ENCODE measurements at places on chromosomes 2 and 18. TPM values are rescaled to one million over a fixed set of nuclear protein-coding genes. Genes with fewer than 3 reads are reported as not detected.

The NYAP2 gene
- 14.3 TPM for total RNA-seq

DNA sequence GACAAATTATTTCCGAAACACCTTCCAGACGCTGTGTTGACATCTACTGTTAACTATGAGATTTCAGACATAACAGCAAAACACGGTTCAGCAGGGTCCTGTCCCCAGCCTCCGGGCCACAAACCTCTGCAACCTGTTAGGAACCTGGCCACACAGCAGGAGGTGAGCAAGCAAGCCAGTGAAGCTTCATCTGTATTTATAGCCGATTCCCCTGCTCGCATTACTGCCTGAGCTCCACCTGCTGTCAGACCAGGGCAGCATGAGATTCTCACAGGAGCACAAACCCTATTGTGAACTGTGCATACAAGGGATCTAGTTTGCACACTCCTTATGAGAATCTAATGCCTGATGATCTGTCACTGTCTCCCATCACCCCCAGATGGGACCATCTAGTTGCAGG lies 31.1 kb downstream of the NDUFA10 start:
- DNase-seq = no peak

- DNase-seq = no peak
Observed at GRCh38 chr2:144078106-144078505, 441.8 kb downstream of the ZEB2 start.

- DNase-seq = peak; percentile 10
Observed at GRCh38 chr2:36889795-36890194, 76.5 kb downstream of the STRN start.

DNA sequence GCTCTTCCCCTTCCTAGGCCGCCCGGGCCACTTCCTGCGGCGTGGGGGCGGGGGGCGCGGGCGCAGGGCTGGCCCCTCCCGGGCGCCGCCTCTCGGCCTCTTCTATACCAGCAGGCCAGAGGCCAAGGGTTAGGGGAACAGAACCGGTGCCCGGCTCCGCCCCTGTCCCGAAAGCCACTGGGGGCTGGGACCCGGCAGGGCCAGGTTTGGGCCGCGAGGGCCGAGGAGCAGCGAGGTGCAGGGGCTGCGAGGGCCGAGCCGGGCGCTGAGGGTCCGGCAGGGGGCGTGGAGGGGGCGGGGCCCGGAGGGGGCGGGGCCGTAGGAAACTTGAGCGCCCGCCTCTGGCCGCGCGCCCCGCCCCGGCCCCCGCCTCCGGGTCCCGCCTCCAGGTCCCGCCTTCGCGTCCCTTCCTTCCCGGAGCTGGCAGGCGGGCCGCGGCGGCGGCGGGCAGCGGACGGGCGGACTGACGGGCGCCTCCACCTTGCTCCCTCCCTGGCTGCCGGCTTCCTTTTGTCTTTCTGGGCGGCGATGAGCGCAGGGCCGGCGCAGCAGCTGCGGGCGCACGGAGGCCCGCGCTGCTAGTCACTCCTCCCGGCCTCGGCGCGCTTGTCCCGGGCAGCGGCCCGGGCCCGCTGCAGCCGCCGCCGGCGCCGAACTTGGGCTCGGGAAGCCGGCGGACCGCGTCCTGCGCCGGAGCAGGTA lies at the start of gene HPCAL1:
HPCAL1 (plus strand) TSS at position 426 of the 702 bp plus-strand sequence. CDS start 116,854 bp downstream, outside the sequence.
- peak; percentile 97 for DNase-seq

DNA sequence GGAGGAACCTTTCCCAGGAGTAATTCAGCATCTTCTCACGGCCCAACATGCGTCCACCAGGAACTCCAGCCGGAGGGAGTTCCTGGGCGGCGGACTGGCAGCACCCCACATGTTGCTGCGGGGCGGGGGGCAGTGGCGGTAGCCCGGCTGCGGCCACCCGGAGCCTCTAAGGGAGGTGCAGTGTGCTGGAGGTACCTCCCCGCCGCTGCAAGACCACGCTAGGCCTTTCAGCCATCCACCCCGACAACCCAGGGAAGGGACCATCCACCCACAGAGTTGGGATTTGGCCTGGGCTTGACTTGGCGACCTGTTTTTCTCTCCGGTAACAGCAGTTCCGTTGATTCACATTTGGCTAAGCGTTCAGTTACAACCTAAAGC lies 625 bp downstream of the LYPD6 start:
- no peak for DNase-seq

DNA sequence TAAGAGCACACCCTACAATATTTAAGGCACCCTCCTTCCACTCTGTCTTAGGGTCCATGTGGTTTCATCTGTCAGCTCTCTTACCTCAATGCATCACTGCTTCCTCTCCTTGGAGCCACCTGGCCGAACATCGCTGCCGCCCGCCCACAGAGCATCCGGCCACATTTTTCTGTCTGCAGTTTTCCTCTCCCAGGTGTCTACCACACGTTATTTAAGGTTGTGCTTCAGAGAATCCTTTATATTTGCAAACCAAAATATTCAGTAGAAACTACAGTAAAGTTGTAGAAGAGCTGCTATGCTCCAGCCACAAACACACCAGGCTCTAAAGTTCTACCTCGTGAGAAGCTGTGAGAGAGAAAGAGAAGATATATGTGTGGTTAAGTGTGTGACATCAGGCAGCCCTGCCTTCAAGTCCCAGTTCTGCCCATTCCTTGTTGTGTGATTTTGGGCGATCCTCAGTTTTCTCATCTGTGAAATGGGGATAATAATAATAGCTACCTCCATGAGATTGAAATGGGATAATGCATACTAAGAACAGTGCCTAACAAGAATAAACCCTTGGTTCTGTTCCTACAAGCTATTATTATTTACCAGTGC lies 4.9 kb upstream of the STK17B start:
- no peak for DNase-seq
